Amniotic epithelial cell (primary cell): ENCODE measurements at places on chromosomes 12 and 14.

- peak; percentile 11 for DNase-seq
These were observed 10.0 kb upstream of the SNRPF start for GRCh38 chr12:95848575-95849388.

GRCh38 chr14:43789458-43789857 is 717.6 kb downstream of the FSCB start:
- DNase-seq: no peak

DNA sequence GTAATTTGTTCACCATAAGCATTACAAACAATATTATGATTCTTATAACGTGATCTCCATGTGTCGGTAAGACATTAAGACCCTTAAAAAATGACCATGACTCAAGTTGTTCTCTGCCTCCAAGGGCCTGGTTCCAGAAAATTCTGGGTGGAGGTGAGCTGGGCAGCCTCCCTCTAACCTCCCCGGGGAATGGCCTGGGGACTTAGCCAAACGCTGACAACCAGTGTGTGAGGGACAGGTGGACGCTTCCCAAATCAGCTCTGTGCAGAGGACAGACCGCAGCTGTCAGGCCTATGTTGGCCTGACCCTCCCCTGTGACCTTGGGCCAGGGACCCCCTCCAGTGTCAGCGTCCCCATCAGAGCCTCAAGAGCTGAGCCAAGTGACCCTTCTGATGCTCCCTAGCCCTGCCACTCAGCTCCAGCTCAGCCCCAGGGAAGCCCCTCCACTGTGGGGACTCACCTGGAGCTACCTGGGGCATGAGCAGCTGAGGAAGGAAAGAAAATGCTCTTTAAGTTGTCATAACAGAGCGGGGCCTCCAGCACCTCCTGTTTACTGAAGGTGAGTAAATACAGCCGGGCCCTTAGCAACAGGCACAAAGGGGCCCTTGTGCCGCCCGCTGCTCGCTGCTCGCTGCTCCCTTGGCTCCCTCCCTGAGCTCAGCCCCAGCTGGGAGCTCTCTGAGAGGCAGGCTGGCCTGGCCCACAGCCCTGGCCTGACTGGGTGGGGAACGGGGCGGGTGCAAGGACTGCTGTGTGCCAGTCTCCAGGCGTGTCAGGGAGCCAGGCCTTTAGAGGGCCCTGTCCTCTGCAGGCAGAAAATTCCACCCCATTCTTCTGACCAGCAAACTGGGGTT is 116.6 kb downstream of the CALM1 start:
- DNase-seq: no peak

- DNase-seq: peak; percentile 86
These were observed 70.9 kb downstream of the MON2 start for GRCh38 chr12:62537551-62537950.

- no peak for DNase-seq
These were observed 182.2 kb downstream of the EXOC5 start for GRCh38 chr14:57086271-57087162.

- DNase-seq: no peak
These were observed 21.2 kb upstream of the CCDC88C start for GRCh38 chr14:91438845-91439244.

DNA sequence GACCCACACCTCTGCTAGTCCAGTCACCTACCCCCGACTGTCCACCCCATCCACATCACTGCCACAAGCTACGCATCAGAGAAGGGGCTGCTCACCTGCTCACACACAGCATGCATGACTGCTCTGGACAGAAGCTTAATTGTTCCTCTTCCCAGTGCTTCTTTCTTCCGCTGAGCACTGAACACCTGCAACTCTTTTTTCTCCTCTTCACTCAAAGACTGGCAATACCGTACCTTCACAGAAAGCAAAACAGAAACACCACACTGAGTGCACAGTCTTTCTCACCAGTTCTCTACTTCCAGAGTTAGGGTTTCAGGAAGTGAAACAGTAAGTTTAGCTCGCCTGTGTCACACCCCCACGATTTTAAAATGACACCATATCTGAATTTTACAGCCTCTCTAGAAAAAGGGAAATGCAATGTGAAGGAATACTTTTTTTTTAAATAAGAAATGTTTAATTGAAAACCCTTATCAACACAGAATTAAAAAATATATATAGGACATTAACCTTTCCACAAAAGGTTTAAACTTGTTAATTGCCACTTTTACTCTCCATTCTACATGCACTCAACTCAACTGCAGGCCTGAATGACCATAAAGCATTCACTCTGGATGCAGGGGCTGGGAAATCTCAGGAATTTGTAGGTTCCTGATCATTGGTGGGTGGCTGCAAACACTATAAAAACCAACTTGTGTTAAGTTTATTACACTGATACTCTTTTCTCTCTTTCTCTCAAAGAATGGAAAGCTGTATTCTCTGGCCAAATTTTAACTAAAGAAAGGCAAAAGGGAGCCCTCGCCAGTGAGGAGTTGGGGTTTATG is 120.0 kb downstream of the PRICKLE1 start:
- no peak for DNase-seq

DNA sequence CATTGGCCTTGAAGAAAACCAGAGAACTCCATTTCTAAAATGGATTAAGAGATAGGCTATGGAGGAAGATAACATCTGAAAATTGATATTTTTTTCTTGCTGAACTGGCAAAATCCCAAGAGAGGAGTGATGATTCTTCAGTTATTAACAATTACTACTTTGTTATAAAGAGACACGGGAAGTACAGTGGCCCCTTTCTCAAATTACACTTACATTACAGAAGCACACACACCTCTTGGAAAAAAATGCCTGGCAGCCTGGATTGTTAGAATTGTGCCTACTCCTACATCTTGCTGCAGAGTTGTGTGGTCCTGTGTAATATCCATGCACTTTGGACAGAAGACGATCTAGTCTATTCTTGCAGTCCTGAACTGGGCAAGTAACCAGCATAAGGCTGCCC is 71.7 kb downstream of the TGFB3 start:
- no peak for DNase-seq

- peak; percentile 32 for DNase-seq
These were observed 173.8 kb upstream of the MIS18BP1 start for GRCh38 chr14:45426685-45427282.

DNA sequence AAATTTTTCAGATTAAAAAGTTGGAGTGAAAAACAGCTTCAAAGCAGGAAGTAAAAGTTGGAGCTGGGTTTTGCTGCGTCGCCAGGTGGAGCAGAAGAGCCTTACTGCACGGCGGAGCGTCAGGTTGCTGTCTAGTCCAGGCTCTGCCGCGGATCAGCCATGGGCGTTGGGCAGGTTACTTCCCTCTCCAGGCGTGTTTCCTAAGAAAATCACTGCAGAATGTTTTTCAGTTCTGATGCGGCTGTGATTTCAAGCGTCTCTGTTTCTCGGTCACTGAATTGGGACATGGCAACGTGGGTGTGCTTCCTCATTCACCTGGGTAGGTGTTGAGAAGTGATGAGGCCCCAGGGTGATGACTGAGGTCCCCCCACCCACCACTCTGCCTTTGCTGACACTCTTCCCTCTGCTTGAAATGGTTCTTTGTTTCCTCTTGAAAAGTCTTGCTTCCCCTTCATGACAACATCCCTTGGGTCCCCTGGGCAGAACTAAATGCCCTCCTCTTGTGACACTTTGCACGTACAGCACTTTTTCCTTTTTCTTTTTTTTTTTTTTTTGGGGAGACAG is 7.6 kb downstream of the EVL start:
- peak; percentile 46 for DNase-seq

- DNase-seq: no peak
These were observed 34.2 kb downstream of the PRB2 start for GRCh38 chr12:11361151-11361550.

DNA sequence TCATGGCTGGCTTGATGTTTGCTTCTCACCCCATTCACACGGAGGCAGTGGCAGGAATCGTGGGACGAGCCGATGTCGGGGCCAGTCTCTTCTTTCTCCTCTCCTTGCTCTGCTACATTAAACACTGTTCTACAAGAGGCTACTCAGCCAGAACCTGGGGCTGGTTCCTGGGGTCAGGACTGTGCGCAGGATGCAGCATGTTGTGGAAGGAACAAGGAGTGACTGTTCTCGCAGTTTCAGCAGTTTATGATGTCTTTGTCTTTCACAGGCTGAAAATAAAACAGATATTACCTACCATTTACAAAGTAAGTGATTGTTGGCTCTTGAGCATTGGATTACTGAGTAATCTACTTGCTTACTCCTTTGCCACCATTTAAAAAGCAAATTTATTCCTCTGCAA is 170.6 kb downstream of the TMTC2 start:
- DNase-seq: no peak

DNA sequence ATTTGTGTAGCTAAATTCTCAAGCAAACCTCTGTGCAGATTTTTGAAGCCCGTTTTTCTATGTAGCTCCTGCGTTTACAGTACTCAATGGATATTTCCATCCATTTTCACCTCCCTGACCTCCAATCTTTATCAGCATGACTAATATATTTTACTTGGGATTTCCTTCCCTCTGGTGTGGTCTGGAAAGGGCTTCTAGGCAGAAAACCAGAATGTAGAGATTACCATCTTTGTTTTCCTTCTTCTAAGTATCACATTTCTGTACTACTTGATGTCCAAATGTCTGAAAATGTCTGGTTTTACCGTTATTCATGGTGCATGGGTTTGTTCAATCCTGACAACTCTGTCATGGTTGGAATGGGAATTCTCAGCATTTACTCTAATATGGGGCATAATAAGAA is 907.6 kb upstream of the FLRT2 start:
- DNase-seq: peak; percentile 82

GRCh38 chr14:92451245-92451644 is 62.3 kb upstream of the RIN3 start:
- DNase-seq: no peak

- no peak for DNase-seq
These were observed 3.9 kb downstream of the DTX1 start for GRCh38 chr12:113060336-113060960.

DNA sequence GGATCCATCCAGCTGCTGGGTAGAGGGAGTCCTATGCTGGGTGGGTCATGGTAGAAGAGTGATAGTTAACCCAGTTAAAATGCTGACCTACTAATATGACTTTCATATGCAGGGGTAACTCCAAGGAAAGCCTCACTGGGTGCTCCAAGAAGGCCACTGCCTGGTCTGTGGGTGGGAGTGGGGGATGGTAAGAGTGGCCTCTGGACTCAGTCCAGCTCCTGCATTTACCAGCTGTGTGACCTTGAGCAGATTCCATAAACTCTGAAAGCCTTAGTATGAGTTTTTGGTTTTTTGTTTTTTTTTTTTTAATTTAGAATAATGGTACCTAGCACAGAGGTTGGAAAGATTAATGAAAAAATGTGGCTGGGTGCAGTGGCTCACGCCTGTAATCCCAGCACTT is 51.6 kb downstream of the ARF6 start:
- DNase-seq: no peak

GRCh38 chr12:43740511-43741100 is 18.0 kb downstream of the PUS7L start:
- peak; percentile 48 for DNase-seq

GRCh38 chr12:105554856-105555255 is 224.4 kb downstream of the C12orf75 start:
- no peak for DNase-seq

- DNase-seq: no peak
These were observed 16.6 kb downstream of the KICS2 start for GRCh38 chr12:64205542-64205941.

- no peak for DNase-seq
These were observed 241.6 kb downstream of the EGLN3 start for GRCh38 chr14:33709283-33709682.

DNA sequence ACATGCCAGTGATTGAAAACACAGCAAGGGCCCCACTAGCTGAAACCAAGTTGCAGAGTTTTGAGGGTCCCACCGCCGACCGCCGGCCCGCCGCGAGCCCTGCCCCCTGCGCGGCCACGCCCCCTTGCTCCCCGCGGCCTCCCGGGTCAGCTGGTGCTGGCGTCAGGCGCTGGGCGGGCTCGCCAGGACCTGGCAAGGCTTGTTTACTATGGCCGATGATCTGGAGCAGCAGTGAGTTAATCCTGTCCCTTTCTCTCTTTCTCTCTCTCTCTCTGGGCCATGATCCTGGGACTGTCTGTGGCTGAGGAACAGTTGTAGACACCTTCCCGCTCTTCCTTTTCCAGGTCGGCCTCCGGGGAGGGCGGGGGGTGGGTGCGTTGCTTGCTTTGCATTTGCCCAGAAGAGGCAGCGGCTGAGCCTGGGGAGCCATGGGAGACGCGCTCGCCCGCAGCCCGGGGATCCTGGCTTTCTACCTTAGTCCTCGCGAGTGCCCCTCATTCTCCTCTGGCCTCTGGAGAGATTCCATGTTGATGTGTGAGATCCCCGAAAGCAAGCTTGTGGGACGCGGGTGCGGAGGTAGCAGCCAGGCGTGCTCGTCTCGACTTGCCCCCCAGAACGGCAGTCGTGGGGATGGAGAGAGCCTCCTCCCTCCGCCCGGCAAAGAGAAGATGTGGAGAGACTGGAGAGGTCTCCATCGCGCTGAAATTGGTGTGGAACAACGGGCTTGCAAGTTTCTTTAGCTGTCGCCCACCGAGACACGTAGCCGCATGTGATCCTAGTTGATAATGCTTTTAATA is at the start of gene ABHD4:
Gene ABHD4 (plus strand): TSS at position 202 of the 797 bp plus-strand sequence. CDS start 7 bp downstream, at position 209.
- DNase-seq: peak; percentile 57

GRCh38 chr12:16573398-16574077 is 32.4 kb downstream of the LMO3 start:
- DNase-seq: peak; percentile 94

GRCh38 chr14:102867826-102868580 is 54.5 kb upstream of the AMN start:
- DNase-seq: no peak

- peak; percentile 87 for DNase-seq
These were observed at the start of gene SLC7A7 for GRCh38 chr14:22814941-22815713. Gene SLC7A7, minus strand, starts transcription at chr14:22815435. Its CDS starts 2,037 bp downstream, at chr14:22813398.

- peak; percentile 27 for DNase-seq
These were observed 293.5 kb upstream of the RTL1 start for GRCh38 chr14:101196795-101197590.

GRCh38 chr12:54421175-54421878 is 2.3 kb upstream of the ITGA5 start:
- DNase-seq: peak; percentile 31

- peak; percentile 72 for DNase-seq
These were observed at the start of gene PCK2 for GRCh38 chr14:24093901-24094840. Gene PCK2, plus strand, starts transcription at chr14:24094311. Its CDS starts 95 bp downstream, at chr14:24094406.

DNA sequence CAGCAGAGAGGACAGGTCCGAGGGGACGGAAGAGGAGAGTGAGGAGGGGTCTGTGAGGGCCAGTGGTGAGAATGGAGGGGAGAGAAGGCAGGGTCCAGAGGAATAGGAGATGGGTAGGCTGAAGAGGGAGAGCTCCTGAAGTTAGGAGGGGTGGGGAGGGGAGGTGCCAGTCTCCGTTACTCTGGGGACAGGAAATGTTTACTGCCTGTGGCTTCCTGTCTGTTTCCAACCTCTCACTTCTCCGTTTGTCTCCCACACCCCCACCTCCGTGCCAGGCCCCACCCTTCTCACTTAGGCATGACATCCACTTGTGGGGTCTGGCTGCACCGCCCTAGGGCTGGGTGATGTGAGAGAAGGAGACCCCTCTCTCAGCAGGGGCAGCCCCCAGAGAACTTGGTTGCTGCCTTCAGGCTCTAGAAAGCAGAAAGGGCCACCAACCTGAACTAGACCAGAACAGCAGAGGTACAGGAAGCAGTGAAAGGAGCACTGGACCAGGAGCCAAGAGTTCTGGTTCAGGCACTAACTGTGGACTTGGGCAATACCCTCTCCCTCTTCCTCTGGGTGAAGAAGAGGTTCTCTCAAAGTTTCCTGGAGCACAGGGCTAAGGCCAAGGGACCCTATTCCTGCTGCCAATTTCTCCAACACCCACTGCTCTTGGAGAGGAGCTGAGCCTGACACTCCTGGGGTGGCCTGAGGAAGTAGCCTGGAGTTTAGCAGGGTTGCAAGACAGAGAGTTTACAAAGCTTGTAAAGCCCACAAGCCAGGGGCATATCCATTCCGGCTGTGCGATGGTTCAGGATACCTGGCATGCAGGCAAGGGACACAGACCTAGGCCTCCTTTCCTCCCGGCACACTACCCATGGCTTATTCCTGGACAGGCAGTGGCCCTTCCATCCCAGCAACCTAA is 5.5 kb downstream of the ITGA5 start:
- DNase-seq: peak; percentile 53
